WTC11 (cell line): ENCODE measurements at places on chromosomes 3 and 15. TPM values are rescaled to one million over a fixed set of nuclear protein-coding genes. Genes with fewer than 3 reads are reported as not detected.

GRCh38 chr3:152203652-152204051, 65.1 kb upstream of the MBNL1 start:
- no peak for DNase-seq

- no peak for DNase-seq
Measured at GRCh38 chr15:73414876-73415275, 28.1 kb upstream of the REC114 start.

PRR20G gene
- total RNA-seq, result 0.18 TPM in 1 of 3 replicates, not detected in the others

- DNase-seq, result no peak
Measured at GRCh38 chr15:36185845-36186244, 393.6 kb upstream of the CDIN1 start.

DNA sequence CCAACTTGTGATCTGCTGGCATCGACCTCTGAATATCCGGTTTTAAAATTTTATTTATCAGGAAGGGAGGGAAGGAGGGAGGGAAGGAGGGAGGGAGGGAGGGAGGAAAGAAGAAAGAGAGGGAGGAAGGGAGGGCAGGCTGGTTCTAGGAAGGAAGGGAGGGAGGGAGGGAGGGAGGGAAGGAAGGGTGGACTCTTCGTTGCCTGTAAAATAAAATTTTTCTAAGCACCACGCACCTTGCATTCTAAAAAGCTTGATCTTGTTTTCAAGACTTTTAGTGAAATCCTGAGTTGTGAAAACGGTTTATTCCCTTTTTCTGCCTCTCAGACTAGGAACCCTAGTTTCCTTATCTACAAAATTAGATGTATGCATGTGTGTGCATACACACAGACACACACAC, 101.7 kb upstream of the RAP2B start:
- DNase-seq, result no peak

ROPN1 gene
- total RNA-seq, result not detected in 3 replicates
